ENCODE measurements at places on chromosomes 4 and X.
A peak's percentile ranks its signal among the peaks of the same experiment; 100 is the strongest.

- DNase-seq, result peak; percentile 52
Observed at GRCh38 chr4:80424225-80424581, 88.7 kb downstream of the CFAP299 start.

DNA sequence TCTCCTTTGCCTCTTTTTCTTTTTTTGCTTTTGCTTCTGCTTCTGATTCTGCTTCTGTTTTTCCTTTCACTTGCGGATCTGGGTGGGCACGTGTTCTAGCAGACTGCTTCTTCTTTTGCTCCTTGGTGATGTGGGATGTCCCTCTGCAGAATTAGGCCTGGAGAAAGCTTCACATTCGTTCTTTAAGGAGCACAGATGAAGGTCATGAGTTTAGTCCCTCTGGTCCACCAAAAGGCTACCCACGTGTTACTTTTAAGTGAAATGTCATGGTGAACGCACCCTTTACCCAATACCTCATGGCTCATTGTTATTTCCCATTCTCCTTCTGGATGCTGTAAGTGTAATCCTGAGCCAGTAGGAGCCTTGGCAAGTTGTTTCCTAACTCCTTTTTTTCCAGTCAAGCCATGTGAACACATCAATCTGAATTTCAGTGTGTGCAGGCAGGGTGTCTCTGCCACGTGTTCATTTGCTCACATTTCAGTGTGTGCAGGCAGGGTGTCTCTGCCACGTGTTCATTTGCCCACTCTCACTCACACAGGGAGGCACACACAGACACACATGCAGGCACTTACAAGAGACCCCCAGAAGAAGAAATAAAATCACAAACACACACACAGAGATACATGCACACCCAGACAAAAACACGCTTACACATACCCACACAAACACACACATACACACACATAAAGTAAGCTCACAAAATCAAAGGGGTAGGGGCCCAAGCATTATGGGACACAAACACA lies 36.9 kb downstream of the NBDY start:
- no peak for DNase-seq

- DNase-seq, result peak; percentile 52
Observed at GRCh38 chrX:80602036-80602860, 182.0 kb downstream of the TENT5D start.

DNA sequence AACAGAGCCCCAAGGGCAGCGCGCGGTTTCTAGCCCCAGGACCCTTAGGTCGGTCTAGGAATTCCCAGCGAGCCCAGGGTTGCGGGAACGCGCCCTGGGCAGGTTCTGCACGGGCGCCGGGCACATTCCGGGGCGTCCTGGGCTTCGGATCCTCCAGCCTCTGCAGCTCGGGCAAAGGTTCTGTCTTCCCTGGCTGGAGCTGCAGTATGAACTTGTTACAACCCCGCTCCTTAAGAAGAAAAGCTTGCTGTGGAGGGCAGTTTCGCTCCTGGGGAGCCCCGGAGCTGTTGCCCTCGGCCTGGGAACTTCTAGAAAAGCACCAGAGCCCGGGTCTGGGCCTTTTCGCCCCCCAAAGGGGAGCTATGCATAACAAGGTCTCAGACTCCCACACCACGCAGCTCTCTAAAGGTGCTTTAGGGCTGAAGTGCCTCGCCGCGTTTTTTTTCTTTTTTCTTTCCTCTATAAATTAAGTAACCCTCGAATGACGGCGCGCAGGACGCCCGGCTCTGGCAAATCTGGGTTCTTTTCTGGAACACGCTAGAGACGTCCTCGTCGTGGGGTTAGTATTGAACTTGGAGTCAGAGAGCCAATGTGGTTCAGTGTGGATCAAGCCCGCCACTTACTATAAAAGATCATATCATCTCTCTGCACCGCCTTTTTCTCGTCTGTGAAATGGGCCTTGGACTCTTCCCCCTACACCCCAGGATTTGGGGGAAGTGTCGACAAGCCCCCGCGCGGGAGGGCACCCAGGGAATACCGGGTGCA lies 5.7 kb downstream of the MSX1 start:
- DNase-seq, result no peak

GRCh38 chr4:79210636-79211049 lies 115.2 kb downstream of the NAA11 start:
- DNase-seq, result no peak

- no peak for DNase-seq
Observed at GRCh38 chr4:19780871-19781270, 470.8 kb upstream of the SLIT2 start.

- no peak for DNase-seq
Observed at GRCh38 chr4:7204656-7205387, 12.5 kb downstream of the SORCS2 start.

Measured in erythroblast (primary cell).